GM12892 (cell line): ENCODE measurements at places on chromosomes 12 and 14.

DNA sequence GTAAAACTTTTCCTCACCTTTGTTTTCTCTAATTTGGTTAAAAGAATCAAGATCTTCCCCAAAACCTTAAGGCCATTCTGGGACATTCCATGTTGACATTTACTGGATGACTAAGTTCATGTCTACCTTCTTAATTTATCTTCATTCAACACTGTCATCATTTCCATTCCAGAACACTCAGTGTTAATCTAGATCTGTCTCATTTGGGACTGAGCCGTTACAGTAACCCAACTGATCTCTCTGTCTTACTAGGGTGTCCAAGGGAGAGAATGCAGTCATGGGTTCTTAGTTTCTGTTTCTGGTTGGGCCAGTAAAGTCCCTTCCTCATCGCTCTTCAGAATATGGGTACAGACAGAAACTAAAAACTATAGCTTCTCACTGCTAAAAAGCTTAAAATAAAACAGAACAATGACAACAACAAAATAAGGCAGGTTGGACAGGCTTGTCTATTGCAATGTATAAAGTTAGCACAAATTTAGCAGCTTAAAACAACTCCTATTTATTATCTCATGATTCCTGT lies 144.8 kb downstream of the ASCL1 start:
- peak; percentile 11 for DNase-seq

DNA sequence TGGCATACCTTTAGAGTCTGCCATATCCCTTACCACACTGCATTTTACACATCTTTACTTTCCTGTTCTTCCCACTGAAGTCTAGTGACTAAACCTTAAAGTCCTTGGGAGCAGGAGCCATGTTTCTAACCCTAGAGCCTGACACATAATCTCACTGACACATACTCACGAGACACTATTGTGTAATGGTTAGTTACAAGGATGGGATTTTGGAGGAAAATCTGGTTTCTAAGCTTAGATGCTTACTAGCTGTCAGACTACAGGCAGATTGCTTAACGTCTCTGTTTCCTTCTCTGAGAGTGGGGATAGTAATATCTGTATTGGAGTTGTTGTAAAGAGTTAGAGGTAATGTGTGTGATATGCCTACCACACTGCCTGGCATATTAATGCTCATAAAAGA lies 6.2 kb upstream of the DYRK4 start:
- no peak for DNase-seq

GRCh38 chr12:123744836-123745235 lies 17.3 kb upstream of the DNAH10 start:
- no peak for DNase-seq

GRCh38 chr12:122060081-122060501 lies 18.5 kb upstream of the MLXIP start:
- no peak for DNase-seq

- DNase-seq, result no peak
These were observed 45.2 kb downstream of the MAP1LC3B2 start for GRCh38 chr12:116604178-116604895.

- no peak for DNase-seq
These were observed 462.4 kb upstream of the RGS6 start for GRCh38 chr14:71469643-71470335.

- no peak for DNase-seq
These were observed 414.2 kb downstream of the RMST start for GRCh38 chr12:97876780-97877179.

DNA sequence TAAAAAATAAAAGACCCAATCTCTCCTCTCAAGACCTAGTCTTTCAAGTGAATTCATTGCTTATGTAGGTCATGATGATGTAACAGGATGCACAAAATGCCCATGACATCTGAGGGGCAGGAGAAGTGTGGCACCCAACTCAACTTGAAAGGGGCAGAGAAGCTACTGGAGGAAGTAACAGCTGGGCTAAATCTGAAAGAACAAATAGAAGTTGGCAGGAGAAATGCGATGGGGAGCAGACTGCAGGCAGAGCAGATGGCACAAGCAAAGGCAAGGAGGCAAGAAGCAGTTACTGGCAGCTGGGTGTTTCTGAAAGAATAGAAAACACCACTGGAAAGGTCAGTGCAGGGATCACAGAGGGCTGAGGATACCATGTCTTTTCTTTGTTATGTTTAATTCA lies 14.6 kb downstream of the SLC38A4 start:
- DNase-seq, result no peak

DNA sequence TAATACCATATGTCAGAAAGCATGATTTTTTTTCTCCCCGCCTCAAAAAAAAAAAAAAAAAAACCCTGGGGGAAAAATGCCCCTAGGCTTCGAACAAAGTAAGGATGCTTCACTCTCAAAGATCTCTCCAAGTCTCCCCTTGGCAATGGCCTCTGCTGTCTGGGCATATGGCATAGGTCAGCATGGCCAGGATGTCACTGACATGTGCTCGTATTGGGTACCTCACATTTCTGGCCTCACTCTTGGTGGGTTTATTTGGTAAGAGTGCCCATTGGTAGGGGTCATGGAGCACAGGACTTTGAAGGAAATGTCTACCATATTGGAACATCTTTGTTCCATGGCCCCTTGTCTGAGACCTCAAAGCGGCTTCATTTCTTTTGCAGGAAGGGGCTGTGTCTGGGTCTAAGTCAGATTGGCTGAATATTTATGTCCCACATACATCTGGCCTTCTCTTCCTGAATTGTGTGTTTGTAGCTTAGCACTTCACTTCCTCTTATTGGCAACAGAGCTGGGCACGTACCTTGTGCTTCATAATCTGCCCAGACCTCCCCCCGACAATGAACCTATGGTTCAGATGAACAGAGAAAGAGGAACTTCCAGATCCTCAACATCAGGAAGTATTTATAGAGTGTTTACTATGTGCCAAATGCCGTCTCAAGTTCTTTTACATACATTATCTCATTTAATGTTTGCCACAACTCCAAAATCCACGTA lies 36.3 kb upstream of the OAS1 start:
- DNase-seq, result no peak

- DNase-seq, result no peak
These were observed 91.8 kb downstream of the NUAK1 start for GRCh38 chr12:106046947-106047346.

DNA sequence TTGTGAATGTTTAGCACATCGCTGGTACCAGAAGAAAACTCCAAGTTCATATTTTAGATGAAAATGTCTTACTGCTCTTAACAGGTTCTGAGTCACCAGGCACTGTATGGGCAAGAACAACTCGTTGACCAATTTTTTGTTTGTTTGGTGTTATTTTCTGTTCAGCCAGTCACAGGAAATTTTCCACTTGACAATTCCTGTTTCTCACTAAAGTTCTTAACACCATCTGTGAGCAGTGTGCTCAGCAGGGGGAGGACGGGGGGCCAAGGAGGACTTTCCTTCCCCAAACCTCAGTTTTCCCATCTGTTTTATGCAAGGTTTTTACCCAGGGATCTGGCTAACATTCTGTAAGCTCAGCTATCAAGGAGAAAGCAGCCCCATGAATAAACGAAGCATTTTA lies 3.0 kb downstream of the NUAK1 start:
- no peak for DNase-seq

DNA sequence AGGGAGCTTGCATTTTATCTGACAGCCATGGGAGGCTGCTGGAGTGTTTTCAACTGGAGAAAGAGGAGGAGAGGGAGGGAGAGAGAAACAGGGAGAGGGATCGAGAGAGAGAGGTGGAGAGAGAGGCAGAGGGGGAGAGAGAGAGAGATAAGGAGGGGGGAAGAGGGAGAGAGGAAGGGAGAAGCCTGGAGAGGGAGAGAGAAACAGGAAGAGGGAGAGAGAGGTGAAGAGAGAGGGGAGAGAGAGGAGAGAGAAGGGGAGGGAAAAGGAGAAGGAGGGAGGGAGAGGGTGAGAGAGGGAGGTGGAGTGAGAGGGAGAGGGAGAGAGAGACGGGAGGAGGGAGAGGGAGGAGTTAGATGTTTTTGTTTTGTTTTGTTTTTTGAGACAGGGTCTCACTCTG lies 45.6 kb downstream of the DNAH10 start:
- DNase-seq, result no peak

GRCh38 chr14:104724981-104725771 lies 1.1 kb downstream of the ADSS1 start:
- no peak for DNase-seq

GRCh38 chr12:89709995-89710872 lies 1.6 kb upstream of the ATP2B1 start:
- DNase-seq, result no peak

DNA sequence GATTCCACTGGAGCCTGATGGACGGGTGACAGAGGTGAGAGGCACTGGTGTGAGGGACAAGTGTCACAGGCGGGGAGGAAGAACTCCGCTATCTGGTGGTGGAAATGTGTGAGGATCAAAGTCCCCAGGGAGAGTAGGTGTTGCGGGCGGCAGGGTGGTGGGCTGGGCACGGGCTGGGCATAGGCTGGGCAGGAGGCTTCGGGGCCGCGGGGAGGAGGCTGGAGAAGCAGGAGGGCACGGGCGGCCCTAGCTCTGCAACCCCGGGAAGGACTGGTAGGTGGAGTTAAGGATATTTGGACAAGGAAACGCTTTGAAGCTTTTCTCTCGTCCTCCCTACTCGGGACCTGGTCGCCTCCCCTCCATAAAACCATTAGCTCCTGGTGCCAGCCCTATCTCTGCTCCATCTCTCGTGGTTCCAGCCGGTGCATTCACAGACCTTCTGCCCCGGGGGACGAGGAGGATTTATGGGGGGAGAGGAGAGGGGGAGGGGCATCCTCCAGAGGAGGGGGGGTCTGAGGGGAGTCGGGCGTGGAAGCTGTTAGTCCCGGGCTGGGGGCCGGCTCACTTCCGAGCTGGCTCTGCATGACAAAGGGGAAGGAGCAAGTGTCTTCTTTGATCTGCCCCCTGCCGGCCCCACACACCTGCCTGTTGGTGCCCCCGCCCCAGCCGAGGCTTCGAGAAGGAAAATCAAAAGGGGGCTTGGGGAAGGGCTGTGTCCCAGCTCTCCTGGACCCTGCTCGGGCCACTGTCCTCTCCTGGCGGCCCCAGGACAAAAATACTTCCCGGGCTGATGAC lies 504 bp downstream of the WNT5B start:
- DNase-seq, result peak; percentile 39

- no peak for DNase-seq
These were observed 10.8 kb downstream of the FBXL14 start for GRCh38 chr12:1583421-1584078.

DNA sequence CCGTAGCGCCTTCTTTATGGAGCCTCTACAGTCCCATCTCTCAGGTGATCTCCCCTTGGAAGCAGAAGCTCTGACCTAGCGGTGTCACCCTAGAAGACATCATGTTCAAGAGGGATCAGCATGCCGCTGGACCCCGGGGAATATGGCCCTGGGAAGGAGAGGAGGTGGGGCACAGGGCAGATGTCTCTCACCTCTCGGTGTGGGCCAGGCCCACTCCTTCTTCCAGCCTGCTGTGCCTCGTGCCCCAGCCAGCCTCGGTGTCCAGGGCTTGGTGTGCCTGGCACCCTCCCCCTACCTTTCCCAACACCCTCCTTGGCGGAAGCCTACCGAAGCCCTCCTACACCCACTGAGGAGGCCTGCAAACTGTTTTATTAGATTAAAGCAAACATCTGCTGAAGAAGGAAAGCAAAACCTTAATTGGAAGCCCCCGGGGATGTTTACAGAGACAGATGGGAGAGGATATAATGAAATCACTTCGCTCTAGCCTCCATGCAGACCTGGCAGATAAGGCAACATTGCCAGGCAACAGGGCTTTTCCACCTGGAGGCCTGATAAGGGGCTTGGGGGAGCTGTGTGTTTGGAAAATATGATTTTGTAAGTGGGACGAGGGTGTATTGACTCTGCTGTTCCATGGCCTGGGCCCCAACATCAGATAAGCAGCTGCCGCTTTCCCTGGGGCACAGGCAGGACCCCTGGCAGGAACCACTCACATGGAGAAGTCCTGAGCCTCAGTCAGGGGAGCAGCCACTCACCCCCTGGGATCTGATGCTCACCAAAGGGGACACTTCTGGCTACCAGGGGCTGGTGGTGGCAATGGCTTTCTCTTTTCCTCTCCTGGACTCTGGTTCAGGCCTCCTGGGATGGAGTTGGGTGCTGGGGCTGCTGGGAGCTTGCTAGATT lies 5.7 kb upstream of the CHGA start:
- DNase-seq, result no peak

DNA sequence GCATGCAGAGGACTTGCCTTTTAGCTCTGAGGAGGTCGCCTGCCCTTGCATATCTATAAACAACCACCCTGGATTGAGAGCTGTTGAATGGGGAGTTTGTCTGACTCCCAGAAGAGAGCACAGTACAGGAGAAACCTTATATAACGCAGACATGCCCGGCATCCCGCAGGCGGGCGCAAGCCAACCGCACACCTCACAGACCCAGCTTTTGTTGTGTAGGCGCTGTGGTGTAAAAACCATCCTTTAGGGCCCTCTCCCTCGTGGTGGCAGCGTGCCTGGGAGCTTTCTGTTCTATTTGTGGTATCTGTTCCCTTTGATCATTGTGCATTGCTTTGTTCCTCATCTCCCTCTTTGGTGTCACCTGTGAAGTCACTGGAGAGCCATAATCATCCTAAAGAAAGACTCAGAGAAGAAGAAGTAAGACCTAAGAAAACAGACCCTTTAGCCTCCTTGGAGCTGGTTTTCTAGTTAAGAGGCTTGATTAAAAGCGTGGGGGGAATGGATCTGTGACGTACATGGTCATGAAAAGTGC lies 77.7 kb downstream of the ETV6 start:
- DNase-seq, result no peak

GRCh38 chr12:25975682-25976081 lies 17.2 kb downstream of the RASSF8 start:
- no peak for DNase-seq
